Stimulated activated CD8-positive, alpha-beta memory T cell treated with anti-CD3 and anti-CD28 coated beads, Interleukin-2, amount 100 ng/mL, for 1 hour (primary cell): ENCODE measurements at places on chromosomes 12 and 14.

- DNase-seq = no peak
These were observed 58.7 kb upstream of the STK38L start for GRCh38 chr12:27185234-27186021.

- DNase-seq = peak; percentile 33
These were observed 11.0 kb downstream of the KRT7 start for GRCh38 chr12:52243856-52244614.

DNA sequence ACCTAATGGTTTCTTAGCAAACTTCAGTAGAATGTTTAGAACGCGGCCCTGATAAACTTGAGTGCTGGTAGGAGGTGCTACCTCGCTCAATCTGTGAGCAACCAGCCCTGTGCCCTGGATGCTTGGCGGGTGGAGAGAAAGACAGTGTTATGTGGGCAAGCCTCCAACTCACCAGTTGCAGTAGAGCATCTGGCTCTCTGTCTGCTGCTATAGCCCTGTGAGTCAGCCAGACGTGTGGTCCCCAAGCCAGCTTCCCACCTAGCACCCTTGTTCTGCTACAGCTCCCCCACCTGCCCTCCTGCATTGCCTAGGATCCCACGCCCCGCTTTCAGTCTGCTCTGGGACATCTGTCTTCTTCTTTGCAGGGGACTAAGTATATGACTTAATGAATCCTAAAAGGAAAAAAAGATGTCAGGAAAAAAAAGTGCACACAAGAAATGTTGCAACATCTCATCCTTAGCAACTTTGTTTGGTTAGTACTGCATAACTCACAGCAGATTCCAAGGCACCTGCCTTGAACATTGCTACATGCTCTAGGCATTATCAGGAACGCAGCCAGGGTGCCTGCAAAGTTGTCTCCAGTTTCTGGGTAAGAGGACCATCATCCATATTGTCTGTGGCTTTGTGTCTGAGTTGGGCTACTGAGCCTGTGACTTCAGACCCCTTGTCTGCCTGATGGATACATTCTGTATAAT, 13.6 kb downstream of the SNRNP35 start:
- no peak for DNase-seq

- no peak for DNase-seq
These were observed 242.6 kb downstream of the BTG1 start for GRCh38 chr12:91902860-91903683.

DNA sequence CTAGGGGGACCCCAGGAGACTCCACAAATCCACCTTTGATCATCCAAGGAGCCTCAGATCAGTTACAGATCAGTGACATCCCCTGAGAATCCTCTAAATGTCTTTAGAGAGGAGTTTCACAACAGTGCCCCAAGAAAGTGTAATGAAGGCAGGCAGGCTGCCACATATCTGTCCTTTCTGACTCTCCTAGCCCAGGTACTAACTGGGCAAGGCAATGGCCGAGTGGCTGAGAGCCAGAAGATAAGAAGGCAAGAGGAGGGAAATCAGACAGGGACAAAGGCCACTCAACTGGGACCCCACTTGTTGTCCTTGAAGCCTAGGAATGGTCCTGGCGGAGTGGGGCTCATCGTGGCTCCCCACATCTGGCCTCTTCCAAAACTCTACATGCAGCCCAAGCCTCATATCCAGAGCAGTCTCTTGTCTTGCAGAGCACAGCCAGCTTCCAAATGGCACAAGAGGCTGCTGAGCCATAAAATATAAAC, 11.6 kb downstream of the ACTN1 start:
- DNase-seq = no peak
